Erythroblast (primary cell): ENCODE measurements at places on chromosomes 2 and 18.
A peak's percentile ranks its signal among the peaks of the same experiment; 100 is the strongest.

DNA sequence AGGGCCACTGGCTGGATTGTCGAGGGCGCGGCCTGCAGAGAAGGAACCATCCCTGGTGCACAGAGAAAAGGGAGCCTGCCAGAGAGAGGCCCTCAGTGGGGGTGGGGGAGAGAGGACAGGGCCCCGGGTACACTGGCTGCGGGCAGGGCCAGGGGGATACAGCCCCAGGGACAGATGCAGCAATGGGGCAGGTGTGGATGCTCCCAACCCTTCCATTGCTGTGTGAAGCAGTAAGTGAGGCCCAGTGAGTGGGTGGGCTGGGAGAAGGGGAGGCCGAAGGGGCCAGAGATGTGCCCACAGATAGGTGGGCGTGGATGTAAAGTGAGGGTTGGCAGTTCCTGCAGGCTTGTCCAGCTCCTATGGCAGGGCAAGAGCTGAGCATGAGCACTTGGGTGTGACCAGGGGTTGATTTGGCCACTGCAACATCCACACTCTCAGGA lies 7.4 kb downstream of the AGXT start:
- no peak for DNase-seq

- no peak for DNase-seq
Observed at GRCh38 chr2:95215018-95215612, 7.8 kb downstream of the ZNF892 start.

DNA sequence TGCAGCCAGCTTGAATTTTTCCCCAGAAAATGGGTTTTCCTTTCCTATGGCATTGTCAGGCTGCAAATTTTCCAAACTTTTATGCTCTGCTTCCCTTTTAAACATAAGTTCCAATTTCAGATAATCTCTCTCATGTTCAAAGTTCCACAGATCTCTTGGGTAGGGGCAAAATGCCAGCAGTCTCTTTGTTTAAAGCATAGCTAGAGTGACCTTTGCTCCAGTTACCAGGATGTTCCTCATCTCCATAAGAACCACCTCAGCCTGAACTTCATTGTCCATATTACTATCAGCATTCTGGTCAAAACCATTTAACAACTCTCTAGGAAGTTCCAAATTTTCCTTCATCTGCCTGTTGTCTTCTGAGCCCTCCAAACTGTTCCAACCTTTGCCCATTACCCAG lies 68.3 kb downstream of the SGPP2 start:
- no peak for DNase-seq

- peak; percentile 51 for DNase-seq
Observed at GRCh38 chr18:59514203-59514602, 155.1 kb upstream of the LMAN1 start.

GRCh38 chr2:108949316-108950239 lies 39.4 kb downstream of the EDAR start:
- DNase-seq, result no peak

- DNase-seq, result no peak
Observed at GRCh38 chr2:43851011-43851980, 12.5 kb downstream of the ABCG8 start.

- no peak for DNase-seq
Observed at GRCh38 chr18:3379685-3380084, 70.3 kb upstream of the TGIF1 start.

- peak; percentile 5 for DNase-seq
Observed at GRCh38 chr2:13193900-13194299, 477.2 kb downstream of the TRIB2 start.

DNA sequence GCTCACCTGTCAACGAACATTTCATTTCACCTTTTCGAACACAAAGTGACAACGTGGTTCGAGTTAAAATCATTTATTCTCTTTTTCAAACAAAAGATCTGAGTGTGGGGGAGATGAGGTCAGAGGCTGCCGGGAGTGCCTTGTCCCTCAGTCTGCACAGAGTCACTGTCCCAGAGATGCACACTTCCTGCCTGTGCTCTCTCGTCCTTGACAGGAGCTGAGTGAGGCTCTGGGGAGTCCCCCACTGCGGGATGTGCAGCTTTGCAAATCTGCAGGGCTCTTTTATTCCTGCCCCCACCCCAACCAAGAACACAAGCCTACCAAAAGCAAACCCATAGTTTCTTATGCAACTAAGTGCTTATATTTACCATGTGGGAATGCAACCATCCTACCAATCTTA lies 497.8 kb downstream of the EIPR1 start:
- DNase-seq, result no peak

DNA sequence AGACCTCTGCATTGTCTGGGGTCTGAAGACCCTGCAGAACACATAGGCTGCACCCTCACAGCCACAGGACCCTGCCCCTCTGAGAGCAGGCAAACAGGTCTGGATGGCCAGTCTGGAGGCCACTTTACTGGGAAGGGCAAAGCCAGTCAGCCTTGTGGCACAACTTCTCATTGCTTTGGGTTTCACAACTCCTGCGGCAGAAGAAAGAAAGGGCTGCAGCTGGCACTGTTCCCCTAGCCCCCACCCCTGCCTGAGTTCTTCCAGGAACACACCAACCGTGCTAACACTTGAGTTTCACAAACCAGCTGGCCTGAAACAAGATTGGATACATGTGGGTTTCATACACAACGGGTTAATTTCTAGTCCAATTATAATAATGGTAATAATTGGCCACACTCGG lies 276.5 kb upstream of the MGAT5 start:
- DNase-seq, result no peak

- no peak for DNase-seq
Observed at GRCh38 chr18:7844017-7844416, 276.9 kb downstream of the PTPRM start.

DNA sequence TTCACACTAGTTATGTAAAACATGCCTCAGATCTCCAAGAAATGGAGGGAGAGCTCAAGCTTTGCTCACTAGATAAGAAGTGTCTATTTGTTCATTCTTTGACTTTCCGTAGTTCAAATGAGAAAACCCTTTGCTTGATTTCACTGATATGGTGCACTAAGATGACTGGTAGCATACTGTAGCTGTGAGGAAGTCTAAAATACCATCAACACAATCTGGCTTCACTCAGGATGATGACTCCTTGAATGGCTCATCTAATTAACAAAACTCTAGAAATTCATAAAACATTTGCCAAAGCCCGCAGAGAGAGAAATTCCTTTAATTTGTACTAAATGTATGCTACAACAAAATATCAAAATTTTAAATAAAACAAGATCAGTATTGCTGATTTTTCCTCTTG lies 152.8 kb upstream of the STK17B start:
- DNase-seq, result no peak

DNA sequence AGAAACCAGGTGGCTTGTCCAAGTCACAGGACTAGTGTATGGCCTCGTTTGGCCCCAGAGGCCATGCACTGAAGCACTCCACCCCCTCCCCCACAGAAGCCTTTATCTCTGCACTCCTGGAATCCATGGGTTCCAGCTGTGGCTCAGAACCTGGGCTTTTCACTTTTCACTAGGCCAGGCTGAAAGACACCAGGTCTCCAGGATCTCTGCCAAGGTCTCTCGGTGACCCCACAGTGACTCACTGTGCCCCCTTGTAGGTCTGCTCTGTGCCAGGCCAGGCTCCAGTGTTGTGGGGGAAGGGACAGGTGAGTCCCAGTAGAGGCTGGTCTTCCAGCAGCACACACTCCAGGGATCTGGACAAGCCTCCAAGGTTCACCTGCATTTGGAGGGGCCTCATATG lies 31.0 kb upstream of the GLI2 start:
- no peak for DNase-seq

DNA sequence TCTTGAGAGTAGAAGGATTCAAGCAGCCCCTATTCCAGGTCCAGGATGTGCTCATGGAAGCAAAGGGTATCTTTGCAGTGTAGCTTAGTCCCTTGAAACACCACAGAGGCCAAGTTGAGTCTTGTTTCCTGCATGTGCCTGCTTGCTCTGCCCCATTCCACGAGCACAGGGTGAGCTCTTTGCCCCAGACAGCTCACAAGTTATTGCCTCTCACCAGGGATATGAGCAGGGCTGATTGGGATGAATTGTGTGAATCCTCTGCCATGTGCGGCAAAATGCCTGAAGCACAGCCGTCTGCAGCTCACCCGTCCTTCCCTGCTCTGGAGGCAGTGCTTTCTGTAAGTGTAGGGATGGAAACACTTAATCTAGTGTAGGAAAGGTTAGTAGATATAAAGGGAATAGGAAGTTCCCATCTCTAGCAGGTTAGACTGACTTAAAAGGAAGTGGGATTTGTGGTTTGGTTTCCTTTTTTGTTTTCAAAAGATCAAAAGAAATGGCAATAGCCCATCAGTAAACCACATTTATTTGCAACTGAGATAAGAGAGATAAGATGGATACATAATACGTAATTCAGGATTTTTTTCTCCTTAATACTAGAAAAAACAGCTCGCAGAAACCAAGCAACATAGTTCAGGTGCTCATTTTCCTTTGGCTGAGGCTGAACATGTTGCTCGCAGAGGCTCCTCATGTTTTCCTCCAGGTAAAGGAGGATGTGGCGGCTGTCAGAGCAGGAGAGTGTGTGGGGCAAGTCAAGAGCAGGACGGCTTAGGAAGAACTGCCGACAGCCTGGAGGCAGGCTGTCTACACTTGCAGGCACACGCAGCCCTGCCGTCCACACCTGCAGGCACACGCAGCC lies 41.4 kb downstream of the TMEM182 start:
- no peak for DNase-seq

DNA sequence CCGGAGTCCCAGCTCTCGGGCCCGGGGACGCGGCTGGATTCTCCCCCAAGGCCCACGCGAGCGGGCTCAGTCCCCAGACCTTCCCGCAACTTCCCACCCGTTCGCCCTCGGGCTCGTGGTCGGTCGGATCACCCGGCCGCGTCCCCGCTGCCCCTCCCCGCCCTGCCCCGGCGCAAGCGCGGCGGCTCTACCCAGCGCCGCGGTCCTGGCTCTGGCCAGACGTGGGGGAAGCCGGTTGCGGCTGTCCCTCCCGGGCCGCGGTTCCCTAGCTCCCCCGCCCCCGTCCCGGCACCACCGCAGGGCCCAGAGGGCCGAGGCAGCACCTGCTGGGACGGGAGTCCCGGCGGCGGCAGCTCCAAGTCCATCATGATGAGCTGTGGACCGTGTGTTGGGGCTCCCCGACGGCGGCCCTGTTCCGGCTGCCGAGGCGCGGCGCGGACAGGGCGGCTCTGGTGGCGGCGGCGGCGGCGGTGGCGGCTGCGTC lies 276 bp downstream of the NFE2L2 start:
- no peak for DNase-seq

DNA sequence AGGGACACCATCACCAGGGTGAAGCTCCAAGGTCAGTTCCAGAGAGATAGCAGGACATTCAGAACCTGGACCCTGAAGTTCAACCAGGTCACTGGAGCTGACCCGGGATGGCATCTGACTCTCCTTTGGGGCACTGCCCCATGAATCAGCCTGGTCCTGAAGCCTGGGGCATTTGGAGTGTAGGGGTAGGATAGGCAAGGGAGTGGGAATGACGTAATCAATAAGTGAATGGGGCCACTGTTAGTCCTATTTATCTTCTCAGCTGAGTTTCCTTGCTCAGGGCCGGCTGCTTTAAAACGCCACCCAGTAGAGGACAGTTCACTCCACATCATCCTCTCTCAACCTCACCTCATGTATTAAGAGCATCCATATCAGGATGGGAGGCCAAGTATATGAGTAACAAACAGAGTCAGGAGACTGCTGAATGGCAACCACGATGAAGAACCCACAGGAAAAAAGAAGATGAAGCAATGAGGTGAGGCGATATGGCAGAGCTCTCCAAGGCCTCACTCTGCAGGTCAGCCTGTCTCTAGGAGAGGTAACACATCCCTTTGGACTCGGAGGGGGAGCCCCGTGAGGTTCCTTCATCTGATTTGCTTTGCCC lies 1.8 kb upstream of the RFX8 start:
- DNase-seq, result no peak

DNA sequence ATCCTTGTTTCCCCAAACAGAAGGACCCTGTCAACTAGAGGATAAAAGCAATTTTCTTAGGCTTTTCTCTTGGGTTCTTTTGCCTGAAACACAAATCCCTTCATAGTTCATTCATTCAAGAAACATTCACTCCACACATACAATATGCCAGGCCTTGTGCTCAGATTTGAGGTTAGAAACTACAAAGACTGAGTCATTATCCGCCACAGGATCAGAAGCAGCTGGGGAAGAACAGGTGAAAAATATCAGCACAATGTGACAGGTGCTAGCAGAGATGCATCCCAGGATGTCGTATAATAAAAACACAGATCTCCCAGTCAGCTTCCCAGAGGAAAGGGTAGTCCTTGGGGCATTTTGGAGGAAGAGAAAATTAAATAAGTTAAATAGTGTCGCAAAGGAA lies 172.4 kb downstream of the LRATD1 start:
- DNase-seq, result no peak

- DNase-seq, result no peak
Observed at GRCh38 chr2:2703172-2703571, 372.1 kb upstream of the MYT1L start.

DNA sequence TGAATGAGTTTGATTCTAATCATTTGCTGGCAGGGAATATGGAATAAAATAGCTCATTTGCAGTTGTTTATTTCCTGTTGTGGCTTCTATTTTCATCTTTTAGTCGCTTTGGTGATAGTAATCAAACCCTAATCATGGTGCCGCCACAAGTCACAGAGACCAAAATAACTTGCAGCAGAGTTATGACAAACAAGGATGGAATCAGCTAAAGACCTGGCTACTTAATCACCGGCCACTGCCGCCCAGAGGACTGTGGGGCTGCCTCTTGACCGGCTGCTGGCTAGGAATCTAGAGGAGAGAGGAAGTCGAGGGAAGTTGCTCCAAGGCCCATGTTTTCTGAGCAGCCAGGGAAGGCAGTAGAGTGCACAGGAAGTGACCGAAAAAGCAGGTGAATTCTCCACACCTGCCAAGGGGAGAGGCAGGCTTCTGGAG lies 5.1 kb upstream of the SMAD7 start:
- DNase-seq, result no peak

- DNase-seq, result no peak
Observed at GRCh38 chr2:171317492-171318125, 116.2 kb downstream of the METTL8 start.

DNA sequence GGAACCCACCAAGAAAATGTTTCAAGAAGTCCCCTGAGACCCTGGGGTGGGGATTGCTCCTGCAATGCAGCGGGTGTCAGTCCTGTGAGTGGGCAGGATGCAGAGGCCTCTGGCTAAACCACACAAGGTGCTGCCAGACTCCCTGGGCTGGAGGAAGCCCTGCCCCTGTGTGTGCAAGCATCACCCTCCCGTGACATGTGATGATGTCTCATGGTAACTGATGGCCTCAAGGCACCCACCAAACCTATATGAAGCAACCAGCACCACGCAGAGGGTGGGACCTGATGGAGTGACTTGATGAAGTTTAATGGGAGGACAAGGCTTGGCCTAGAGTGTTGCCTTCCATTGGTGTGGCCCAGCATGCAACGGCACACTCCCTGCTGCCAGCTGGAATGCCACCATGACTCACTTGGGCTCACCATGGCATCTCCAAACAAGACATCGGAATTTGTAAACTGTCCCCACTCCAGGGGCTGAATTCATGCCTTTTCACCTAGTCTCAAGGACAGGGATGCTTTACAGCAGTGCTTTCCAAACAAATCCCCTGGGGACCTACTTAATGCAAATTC lies 8.7 kb upstream of the SLC14A1 start:
- peak; percentile 26 for DNase-seq
